Stimulated activated CD8-positive, alpha-beta memory T cell treated with anti-CD3 and anti-CD28 coated beads, Interleukin-7, amount 100 ng/mL, for 4 hours (primary cell): ENCODE measurements at places on chromosomes 4 and X.

DNA sequence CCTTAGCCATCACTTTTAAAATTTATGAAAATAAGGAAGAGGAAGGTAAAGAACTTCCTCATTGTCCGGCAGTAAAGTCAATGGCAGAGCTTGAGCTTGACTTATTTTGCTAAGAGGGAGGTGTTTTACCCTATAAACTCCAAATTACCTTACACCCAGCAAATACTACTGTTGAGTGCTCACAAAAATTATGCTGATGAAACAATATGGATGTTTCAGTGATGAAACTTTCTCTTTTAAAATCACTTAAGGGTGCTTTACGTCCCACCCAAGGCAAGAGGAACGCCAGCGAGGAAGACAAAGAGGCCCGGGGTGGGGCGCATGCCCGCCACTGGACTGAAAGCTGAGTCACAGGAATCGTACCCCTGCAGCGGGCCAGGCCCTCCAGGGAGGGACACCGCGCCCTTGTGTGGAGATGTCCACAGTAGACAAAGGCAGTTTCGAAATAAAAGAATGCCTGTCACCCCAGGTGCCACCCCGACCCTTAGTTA lies 560 bp upstream of the TMSB4X start:
- no peak for DNase-seq

DNA sequence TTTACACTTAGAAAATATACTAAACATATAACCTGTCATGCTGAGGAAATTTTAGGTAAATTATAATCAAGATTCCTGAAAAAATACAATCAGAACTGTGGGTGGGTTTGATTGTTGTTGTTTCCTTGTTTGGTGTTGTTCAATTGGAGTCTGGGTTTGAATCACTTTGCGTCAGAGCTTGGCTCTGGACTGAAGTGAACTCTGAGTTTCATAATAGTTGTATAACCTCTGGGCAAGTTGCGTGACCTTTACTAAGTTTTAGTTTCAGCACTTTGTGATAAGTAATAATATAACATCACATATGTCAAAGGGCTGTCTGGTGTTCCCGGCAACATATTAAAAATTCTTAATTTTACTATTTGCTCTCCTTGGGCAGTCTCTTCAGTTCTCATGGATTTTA lies 758.1 kb downstream of the RAPGEF2 start:
- no peak for DNase-seq

GRCh38 chrX:16963216-16963615 lies 16.8 kb downstream of the REPS2 start:
- no peak for DNase-seq

DNA sequence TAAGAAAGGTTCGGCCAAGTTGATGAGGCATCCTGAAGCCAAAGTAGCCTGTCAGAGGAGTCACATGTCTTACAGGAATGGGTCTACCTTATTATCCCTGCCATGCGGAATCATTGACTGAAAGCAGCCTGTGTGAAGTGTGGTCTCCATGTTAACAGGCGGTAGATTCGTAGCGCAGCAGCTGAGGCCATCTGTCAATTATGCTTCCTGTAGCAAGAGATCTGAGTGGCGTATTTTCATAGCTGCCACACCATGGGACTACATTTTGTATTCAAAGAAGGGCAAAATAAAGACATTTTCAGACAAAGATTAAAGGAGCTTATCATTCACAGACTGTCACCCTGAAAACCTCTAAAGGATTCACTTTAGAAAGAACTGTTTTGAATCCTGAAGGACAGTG lies 11.2 kb upstream of the MED14 start:
- no peak for DNase-seq

GRCh38 chr4:33107814-33108213 lies 2387.6 kb downstream of the PCDH7 start:
- DNase-seq = no peak

GRCh38 chr4:187380181-187380581 lies 615.4 kb upstream of the ZFP42 start:
- DNase-seq = no peak

- DNase-seq = no peak
Observed at GRCh38 chr4:67922697-67923096, 38.9 kb upstream of the TMPRSS11D start.

- DNase-seq = no peak
Observed at GRCh38 chr4:85081196-85081595, 114.7 kb upstream of the WDFY3 start.

DNA sequence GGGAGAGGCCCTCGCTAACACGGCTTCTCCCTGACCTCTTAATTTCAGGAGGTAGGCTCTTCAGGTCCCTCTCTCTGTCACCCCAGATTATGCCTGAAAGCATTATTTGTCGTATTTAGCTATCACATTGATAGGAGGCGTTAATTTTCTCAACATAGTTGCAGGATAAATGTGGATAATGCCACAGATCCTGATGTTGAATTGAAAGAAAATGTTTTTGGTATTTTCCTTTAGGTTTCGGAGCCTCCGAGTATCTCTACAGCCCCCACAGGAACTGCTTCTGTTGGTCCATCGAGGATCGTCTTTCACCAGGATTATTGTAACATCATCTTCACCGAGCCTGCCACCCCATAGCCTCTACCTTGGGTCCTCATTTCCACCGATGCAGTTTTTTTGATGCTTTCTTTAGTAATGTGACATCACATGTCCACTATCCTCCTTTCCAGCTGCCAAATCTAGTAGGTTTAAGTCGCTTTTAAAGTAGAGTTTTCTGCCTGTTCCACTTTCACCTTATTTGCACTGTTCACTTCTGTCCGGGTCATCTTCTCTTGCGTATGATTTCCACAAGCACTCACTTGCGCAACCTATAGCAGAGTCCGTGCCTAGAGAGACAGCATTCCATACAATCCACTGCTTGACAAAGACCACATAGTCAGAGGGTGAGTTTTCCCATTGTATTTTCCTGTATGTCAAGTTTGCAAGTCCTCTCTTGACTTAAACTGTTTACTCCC lies 665 bp downstream of the TIGD2 start:
- DNase-seq = no peak

GRCh38 chr4:26458157-26458561 lies 32.1 kb downstream of the CCKAR start:
- no peak for DNase-seq

- no peak for DNase-seq
Observed at GRCh38 chr4:109389369-109390114, 44.1 kb upstream of the SEC24B start.

- no peak for DNase-seq
Observed at GRCh38 chr4:17619416-17620105, 5.1 kb downstream of the MED28 start.

DNA sequence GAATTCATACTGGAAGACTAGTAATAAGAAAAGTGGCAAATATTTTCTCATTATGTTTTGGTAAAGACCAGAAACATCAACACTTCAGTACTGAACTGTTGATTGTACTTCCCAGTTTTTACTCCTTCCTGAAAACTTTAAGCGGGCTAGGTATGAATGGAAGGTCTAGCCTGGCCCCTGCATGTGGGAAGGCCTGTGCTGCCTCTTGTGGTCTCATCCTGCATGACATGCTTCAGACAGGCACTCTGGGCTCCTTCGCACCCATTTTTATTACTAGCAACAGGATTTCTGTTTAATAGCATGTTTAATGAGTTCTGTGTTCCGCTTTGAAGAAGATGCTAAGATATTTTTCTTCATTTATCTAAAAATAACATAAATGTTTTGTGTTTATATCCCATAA lies 279.1 kb downstream of the ANK2 start:
- no peak for DNase-seq

- peak; percentile 48 for DNase-seq
Observed at GRCh38 chrX:10098270-10098713, 58.5 kb upstream of the CLCN4 start.

DNA sequence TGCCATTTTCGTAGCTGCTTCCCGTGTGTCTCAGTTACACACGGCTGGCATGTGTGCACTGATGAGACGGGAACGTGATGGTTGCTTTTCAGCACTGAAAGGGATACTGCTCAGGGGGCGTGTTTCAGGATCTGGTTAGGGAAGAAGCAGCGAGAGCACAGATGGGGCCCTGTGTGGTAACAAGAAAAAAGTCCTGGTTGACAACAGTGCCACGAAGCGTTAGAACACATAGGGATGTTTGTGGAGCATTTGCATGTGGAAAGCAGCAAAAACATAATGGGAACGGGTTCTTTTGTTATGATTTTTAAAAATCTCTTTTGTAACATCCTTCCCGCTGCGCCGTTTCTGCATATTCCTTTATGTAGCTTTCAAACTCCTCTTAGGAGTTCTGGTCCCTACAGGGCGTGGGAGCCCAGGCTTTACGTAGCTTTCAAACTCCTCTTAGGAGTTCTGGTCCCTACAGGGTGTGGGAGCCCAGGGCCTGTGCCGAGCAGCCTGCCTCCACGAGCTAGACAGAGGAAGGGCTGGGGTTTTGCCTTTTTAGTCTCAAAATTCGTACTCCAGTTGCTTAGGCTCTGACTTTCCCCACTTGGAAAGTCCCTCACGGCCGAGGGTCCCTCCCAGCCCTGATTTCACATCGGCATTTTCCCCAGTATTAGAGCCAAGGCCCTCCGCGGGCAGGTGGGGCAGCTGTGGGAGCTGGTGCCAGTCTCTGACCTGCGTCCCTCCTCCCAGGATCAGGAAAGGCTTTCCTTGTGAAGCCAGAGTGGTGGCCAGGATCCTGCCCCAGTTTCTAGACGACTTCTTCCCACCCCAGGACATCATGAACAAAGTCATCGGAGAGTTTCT lies 11.0 kb upstream of the MSANTD1 start:
- no peak for DNase-seq

DNA sequence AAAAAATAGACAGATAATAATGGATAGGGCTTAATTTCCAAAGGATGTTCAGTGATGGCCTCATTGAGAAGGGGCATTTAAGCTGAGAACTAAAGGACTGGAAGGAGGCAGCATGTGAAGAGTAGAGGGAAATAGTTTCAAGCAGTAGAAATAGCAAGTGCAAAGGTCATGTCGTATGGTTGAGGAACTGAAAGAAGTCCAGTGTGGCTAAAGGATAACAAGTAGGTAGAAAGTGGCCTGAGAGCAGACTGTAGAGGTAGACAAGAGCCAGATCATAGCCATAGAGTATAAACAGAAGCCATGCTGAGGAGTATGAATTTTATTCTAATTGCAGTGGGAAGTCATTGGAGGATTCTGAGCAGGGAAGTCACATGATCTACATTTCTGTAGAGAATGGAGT lies 72.3 kb downstream of the GRIA3 start:
- DNase-seq = no peak

DNA sequence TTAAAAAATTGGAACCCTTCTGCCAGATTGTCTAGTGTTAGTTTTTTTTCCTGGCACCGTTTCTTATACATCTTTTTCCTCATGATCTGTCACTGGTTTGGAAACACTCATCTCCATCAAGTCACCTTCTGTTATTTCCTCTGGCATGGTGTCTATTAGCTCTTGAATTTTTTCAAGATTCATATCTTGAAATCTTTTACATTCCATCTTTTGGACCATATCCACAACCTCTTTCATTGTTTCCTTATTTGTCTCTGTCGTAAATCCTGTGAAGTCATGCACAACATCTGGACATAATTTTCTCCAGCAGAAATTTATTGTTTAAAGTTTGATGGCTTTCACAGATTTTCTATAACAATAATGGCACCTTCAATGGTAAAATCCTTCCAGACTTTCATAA lies 10.2 kb upstream of the TMEM185A start:
- no peak for DNase-seq

GRCh38 chr4:187422655-187423054 lies 572.9 kb upstream of the ZFP42 start:
- DNase-seq = no peak

DNA sequence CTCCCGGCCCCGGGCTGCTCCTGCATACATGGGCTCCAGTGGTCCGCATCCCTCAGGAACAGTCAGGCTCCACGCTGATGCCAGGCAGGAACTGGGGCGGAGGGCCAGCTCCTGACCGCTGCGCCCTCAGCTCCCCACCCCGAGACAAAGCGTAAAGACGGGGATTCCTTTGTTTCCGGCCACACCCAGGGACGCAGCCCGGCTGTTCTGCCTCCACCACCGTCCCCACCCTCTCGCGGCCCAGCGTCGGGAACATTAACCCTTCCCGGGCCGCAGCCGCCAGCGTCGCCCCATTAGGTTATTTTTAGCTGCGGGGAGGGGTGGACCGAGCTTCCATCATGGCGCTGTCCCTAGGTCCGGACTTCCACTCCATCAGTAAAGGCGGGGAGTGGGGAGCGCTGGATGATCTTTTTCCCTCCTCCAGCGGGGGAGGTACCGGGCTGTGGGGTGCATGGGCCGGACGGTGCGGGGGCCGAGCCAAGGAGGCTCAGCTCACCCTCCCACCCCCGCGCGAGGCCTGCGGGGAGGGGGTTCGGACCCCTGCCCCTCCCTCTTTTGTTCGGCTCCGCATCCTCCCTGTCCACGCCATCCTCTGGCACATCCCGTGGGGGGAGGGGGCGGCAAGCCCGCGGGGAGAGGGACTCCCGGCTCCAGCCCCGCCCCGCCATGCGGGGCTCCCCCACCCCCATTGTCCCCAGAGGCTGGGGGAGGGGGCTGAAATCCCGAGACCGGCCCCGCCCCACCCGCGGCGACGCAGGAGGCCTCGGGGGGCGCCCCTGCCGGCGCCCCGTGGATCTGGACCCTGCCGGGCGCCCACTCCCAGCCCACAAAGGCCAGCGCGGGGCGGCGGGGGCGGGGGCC lies 5.3 kb downstream of the CRMP1 start:
- no peak for DNase-seq

GRCh38 chr4:8914461-8915171 lies 43.0 kb upstream of the HMX1 start:
- no peak for DNase-seq

DNA sequence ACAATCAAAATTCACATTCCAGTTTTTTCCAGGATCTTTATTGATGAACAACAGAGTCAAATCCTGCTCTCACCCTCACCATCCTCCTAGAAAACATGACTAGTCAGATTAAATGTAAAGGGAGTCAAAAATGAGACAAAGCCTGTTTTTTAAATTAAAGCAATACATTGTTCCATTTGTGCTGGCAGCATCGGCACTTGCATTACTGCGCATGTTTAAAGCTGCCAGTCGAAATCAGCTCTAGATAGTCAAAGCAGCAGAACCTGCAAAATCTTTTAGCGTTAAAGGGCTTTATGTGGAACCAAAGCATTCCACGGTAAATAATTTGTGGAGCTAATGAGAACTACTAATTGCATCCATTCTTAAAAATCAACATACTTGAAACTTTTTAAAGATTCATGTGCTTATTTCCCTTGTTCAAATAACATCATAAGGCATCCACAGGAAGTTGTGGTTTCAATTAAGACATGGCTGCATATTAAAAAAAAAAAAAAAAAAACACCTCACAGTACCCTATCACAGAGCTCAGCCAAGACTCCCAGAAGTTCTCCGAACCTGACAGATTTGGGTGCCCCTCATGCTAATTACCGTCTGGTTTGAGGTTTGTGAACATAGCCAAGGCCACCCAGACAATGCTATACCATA lies 82.2 kb downstream of the SH3KBP1 start:
- DNase-seq = no peak

DNA sequence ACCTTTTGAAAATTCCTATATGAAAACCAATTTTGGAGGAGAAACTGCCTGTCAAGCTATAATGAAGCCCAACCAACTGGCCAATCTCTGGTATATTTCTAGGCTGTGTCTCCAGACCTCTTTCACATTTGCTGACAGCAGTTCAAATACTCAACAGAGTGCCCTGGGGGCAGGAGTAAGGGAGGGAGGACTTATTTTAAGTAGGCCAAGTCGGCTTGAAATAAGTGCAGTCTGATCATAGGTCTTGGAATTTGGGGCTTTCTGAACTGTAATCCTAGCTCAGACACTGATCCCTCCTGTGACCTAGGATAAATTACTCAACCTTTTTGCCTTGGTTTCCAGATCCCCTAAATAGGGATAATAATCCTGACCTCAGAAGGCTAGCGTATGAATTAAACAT lies 59.4 kb upstream of the SLC7A11 start:
- DNase-seq = no peak

GRCh38 chrX:1928805-1929204 lies 313.9 kb downstream of the ASMT start:
- DNase-seq = no peak
